Stimulated activated CD4-positive, alpha-beta T cell treated with anti-CD3 and anti-CD28 coated beads, Interleukin-4, amount 100 ng/mL, for 4 hours (primary cell): ENCODE measurements at places on chromosomes 13 and 19.

GRCh38 chr19:35959040-35959967, 23.1 kb downstream of the LRFN3 start:
- DNase-seq: peak; percentile 97

DNA sequence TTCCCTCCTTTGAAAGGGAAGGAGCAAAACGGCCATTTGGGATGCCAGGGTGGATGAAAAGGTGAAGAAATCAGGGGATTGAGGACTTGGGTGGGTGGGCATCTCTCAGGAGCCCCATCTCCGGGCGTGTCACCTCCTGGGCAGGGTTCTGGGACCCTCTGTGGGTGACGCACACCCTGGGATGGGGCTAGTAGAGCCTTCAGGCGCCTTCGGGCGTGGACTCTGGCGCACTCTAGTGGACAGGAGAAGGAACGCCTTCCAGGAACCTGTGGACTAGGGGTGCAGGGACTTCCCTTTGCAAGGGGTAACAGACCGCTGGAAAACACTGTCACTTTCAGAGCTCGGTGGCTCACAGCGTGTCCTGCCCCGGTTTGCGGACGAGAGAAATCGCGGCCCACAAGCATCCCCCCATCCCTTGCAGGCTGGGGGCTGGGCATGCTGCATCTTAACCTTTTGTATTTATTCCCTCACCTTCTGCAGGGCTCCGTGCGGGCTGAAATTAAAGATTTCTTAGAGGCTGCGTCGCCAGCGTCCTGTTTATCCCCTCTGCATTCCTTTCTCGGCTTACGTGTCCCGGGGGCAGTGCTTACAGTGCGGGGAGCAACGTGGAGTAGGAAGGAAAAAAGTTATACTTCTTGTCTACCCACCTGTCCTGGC, 15.2 kb upstream of the S1PR4 start:
- DNase-seq: peak; percentile 60

GRCh38 chr13:111947026-111947810, 119.7 kb upstream of the SOX1 start:
- DNase-seq: no peak

DNA sequence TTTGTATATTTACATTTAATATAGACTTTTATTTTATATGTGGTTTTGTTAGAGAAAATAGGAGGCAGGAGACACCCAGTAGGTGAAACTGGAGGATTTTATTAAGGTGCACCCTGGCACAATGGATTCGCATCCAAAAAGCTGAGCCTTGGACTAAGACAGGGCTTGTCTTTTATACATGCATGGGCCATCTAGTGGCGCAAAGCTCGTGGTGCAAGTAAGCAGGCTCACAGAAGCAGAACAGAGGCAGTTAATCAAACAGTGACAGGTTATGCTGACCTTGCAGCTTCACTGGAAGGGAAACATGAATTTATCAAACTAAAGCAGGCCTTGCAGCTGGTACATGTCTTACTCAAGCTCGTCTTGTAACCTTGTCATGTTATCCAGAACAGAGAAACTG, 58.8 kb upstream of the ZNF681 start:
- peak; percentile 14 for DNase-seq

GRCh38 chr13:33637978-33638743, 179.8 kb upstream of the RFC3 start:
- DNase-seq: no peak

DNA sequence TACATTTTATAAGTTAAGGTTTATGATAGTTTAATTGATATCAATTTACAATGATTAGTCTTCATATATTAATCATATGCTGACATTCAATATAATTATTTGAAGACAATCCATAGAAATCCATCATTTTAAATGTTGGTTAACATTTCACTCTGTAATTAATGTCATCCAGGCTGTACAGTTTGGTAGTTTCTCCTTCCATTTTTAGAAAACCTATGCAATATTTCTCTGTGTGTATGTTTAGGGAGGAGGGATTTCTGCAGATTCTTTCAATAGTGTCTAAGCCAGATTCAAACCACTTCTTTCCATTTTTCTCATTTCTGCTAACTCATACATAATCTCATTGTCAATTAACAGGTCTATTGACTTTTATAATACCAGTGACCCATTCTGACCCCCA, 1159.0 kb upstream of the ATXN8OS start:
- DNase-seq: no peak

DNA sequence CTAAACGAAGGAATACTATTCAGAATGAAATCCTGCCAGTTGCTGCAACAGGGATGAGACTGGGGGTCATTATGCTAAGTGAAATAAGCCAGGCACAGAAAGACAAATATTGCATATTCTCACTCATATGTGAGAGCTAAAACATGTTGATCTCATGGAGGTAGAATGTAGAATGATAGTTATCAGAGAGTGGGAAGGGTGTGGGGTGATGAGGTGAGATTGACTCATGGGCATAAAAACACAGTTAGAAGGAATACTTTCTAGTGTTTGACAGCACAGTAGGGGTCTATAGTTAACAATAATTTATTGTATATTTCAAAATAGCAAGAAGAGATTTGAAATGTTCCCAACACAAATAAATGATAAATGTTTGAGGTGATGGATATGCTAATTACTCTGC, 7.8 kb upstream of the OR7C2 start:
- DNase-seq: no peak

- DNase-seq: no peak
These were observed 15.7 kb upstream of the IGFL4 start for GRCh38 chr19:46056536-46056935.

DNA sequence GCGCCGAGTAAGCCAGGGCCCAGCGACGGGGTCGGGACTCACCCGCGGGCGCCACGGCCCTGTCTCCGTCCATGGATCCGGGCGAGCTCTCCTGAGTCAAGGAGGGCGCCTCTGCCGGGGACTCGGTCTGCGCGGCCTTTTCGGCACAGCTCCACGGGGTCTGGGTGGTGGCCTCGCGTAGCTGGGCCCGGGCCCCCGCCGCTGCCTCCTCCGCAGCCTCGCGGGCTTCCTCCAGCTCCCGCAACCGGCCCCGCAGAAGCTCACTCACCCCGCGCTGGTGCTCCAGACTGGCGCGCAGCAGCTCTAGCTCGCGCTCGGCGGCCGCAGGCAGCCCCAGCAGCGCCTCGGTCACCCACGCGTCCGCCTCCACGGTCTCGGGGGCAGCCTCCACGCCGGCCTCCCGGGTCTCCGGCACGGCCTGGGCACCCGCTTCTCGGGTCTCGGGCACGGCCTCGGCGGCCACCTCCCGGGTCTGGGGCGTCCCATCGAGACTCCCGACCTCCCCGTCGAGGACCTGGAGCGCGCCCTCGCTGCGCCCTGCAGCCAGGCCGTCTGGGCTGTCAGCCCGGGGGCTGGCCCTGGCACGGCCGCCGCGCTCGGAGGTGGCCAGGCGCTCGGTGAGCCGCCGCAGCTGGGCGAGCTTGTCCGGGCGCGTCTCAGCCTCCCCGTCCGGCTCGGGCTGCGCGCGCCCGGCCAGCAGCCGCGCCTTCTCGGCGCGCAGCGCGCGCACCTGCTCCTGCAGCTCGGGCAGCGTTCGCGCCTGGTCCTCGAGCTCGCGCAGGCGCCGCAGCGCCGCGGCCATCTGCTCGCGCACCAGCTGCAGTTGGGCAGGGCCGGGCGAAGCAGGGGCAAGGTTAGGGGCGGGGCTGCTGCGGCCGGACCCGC, 8.4 kb downstream of the KANK3 start:
- DNase-seq: peak; percentile 23

GRCh38 chr13:75762076-75762937, 126.2 kb downstream of the LMO7 start:
- no peak for DNase-seq

GRCh38 chr19:1134431-1134830, 30.6 kb downstream of the GPX4 start:
- no peak for DNase-seq

DNA sequence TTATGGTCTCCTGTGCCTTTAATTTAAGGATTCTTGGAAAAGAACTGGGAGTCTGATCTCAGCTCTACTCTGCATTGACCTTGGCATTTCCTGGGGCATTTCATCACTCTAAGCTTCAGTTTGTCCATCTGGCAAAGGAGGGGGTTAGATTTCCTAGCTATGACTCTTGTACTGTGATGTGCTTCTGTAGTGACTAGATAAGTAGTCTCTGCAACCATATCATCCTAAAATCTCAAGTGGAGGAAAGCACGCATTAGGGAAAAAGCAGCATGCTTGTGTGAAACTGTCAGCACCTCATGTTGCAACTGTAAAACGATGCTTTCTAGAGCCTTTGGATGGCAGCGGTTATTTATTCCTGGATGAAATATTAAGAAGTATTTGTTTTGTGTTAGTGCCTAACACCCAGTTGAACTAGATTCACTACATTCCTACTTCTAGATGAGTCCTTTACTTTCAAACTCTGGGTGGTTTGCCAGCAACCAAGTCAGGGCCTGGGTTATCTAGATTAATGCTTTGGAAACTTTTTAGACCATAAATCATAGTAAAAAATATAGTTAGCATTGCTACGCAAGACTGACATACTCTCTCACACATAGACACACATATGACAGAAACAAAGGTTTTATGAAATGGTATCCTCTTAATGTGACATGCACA, 6.8 kb downstream of the WDFY2 start:
- no peak for DNase-seq

GRCh38 chr13:112900691-112901091, 68.3 kb upstream of the MCF2L start:
- no peak for DNase-seq

DNA sequence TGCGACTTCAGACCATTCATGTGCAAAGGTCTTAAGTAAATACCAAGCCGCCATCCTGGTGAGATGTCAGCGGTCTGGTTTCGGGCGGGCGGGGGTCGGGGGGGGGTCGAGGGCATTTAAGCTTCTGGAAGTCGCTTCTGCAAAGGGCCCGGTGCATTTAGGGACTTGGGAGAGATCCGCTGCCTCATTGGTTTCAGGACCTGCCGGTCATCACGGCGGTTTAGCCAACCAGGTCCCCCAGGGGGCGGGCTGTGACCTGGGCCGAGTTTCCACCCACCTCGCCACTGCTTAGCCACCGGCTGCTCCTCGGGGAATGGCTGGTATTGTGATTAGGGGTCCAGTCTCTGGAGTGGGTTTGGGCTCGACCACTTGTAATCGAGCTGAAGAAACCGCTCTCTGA, 7.8 kb downstream of the ANKLE1 start:
- DNase-seq: peak; percentile 44

DNA sequence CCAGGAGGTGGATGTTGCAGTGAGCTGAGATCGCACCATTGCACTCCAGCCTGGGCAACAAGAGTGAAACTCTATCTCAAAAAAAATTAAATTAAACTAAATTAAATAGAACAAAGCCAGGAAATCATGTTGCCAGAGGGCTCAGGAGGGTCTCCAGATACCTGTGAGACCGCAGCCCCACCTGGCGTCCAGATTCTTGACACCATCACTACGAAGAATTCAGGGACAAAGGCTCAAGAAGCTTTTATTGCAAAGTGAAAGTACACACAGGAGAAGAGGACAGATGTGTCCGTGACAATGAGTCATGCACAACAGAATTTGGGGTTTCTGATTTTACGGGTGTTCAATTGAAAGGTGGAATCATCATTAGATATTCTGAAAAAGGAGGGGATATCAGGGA, 76.6 kb downstream of the STOML3 start:
- DNase-seq: no peak

DNA sequence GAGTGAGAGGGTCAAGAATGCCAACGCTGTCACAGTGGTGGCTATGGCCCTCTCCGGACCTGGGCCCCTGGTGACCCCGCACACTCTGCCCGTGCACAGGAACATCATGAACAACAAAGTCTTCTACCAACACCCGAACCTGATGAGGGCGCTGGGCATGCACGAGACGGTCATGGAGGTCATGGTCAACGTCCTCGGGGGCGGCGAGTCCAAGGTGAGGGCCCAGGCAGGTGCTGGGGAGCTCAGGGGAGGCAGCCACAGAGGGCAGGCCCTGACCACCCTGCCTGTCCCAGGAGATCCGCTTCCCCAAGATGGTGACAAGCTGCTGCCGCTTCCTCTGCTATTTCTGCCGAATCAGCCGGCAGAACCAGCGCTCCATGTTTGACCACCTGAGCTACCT, 62.6 kb downstream of the RYR1 start:
- DNase-seq: no peak

- no peak for DNase-seq
These were observed 2889.6 kb upstream of the PCDH20 start for GRCh38 chr13:64305246-64305645.

- no peak for DNase-seq
These were observed 19.3 kb downstream of the PALM start for GRCh38 chr19:728011-728410.

- DNase-seq: no peak
These were observed 270.5 kb downstream of the GPC6 start for GRCh38 chr13:93496985-93497673.

DNA sequence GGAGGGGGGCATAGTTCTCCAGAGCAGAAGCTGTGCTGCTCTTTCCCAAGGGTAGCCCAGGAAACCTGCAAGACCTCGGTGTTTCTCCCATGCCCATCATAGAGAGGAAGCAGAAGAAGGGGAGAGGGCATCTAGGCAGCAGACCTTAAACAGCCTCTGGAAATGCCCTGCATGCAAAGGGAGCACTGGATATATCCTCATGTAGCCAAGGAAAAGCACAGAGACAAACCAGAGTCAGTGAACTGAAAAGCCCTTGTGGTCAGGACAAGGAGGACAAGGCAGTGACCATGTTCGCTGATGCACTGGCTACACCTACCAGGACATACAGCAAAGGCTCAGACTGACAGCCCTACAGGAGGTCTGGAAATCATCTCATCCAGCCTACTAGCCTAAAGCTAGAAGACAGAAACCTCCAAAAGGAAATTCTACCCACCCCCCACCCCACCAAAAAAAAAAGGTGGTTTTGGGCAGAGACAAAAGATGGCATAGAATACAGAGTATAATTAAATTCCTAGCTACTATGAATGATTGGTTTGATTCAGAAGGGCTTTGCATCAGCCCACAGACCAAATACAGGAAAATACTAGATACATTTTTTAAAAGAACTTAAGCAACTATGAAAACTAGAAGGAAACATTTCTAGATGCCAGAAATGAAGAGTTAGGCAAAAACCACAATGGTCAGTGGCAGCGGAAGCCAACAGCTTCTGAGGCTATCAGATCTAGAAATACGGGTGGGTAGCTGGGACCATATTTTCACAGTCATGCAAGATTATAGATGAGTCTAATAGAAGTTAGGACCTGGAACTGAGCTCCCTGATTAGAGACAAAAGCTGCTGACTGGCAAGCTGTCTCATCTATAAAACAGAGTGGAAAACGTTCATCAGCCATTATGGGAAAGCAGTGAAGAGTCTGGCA, 4.4 kb upstream of the TBC1D4 start:
- DNase-seq: no peak

DNA sequence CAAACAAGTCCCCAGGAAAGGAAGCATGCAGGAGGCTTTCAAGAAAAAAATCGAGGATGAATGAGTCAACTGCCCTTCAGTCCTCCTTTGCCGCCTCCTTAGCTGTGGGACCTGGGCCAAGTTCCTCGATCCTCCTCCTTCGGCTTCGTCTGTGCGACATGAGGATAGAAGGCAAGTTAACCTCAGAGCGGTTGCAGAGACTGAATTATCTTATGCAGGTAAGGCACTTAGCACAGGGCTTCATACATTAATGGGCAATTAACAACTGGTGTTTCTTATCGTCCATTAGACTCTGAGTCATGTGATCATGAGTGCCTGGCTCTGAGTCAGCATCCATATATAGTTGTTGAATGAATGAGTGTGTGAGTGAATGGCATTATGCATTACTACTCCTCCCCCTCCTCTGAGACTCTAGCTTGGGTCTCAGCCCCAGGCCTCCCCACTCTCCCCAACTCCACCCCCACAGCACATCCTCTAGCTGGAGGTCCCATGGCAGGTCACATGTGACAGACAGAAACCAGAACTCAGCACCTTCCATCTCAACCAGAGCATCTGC, 1.6 kb upstream of the TTC9B start:
- no peak for DNase-seq
